ENCODE measurements at places on chromosomes 3 and 15.

GRCh38 chr15:70264014-70264582 lies 166.4 kb upstream of the TLE3 start:
- DNase-seq: peak; percentile 97

DNA sequence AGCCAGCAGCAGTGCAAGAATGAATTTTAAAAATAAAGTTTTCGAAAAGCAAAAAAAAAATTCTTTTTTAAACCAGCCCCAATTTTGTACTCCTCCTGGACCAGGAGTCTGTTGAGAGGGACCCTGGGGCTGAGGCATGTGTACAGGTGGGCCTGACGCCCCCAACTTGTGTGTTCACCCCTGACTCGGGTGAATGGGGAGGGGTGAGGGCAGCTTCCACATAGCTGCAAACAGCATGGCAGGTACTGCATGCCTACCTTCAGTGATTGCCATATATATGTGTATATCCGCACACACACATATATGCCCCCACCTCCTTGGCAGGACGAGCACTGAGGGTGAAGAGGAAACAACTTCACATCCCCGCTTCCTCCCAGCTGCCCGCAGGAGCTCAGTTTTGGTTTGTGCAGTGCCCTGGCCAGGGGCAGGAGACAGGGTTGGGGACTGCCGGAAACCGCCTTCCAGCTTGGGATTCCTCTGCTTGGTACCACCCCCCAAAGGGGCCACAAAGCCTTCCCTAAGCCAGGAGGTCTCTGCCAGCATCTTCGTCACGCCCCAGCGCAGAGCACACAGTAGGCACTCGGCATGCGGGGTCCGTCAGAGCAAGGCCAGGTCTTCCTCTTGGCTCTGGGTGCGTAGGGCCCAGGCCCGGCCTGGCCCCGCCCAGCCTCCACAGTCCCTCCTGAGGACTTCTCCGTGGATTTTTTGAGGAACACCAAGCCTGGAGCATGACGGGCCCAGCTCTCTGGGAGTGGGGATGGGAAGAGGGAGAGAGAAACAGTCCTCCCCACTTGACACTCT lies 61.8 kb upstream of the RPL32 start:
- DNase-seq: no peak

DNA sequence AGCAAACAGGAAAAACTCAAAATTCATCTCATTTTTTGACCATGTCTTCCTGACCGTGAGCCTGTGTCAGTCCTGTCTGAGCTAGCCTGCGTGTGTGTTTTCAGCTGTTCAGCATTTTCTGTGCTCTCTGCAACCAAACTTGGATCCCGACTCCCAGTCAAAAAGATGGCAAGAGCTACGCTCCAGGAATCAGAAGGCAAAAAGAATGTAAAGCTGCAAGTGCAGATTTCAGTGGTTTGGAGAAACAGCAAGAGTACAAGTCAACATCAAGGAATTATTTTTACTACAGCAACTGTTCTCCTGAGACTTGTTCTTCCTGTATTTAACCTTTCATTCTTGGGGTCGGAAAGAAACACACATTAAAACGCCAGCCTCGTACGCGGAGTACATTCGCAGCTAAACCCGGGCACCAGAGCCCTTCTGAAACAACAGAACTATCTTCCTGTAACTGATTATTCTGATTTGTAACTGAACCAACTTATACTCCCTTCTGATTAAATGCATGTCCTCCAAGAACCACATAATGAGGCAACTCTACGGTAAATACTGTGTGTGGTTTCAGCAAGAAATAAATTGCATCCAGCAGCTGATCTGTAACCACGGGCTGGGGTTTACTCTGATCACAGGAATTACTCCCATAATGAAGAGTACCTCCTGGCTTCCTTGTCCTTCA lies 107.4 kb downstream of the LRIG1 start:
- DNase-seq: no peak

- DNase-seq: no peak
Observed at GRCh38 chr15:95469496-95470000, 861.0 kb upstream of the NR2F2 start.

DNA sequence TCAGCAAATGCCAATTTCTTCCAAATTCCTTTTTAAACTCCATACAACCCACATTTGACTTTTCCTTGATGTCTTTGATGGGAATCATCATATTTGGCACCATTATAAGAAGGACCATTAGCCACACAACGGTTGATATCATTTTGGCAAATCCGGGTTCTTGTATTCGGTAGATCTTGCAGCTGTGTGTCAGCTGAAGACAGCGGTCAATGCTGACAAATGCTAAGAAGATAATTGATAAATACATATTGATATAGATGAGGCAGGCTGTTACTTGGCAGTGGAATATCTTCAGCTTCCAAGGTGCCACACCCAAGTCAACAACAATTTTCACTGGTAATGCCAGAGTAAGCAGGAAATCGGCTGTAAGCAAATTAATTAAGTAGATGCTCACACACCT lies 4.2 kb downstream of the GPR171 start:
- DNase-seq: no peak

DNA sequence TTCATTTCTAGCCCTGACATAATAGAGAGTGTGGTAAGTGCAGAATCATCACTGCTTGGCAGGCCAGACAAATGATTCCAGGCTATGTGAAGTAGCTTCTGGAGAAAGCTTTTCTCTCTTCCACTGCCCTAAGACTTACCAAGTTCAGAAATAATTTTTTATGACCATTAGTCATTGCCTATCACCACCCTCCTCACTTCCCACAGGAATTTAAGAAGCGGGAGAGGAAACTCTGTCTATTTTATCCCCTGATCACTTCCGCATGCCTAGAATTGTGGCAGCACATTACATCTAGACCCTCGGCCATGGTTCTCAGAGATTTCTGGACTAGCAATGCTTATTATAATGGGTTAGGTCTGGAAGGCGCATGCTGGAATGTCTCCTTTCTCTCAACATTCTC lies 397.8 kb upstream of the NR2F2 start:
- DNase-seq: no peak

DNA sequence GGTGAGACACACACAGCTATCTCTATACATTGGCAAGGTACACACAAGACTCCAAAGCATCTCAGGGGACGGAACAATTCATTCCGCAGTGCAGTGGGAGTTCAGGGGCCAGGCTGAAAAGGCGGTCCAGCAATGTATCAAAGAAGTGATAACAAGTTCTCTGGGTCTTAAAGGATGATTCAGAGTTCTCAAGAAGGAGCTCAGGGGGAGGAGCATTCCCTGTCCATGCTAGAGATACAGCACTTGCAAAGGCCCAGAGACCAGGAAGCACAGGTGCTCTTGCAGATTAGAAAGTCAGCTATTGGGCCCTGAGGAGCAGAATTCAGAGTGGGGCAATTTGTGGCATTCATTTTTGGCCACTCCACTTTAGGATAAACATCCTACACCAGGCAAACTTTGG lies 34.9 kb downstream of the MECOM start:
- DNase-seq: no peak

GRCh38 chr15:98651581-98652220 lies 3.4 kb downstream of the IGF1R start:
- no peak for DNase-seq

GRCh38 chr3:142003291-142003690 lies 126.8 kb downstream of the ATP1B3 start:
- DNase-seq: no peak

DNA sequence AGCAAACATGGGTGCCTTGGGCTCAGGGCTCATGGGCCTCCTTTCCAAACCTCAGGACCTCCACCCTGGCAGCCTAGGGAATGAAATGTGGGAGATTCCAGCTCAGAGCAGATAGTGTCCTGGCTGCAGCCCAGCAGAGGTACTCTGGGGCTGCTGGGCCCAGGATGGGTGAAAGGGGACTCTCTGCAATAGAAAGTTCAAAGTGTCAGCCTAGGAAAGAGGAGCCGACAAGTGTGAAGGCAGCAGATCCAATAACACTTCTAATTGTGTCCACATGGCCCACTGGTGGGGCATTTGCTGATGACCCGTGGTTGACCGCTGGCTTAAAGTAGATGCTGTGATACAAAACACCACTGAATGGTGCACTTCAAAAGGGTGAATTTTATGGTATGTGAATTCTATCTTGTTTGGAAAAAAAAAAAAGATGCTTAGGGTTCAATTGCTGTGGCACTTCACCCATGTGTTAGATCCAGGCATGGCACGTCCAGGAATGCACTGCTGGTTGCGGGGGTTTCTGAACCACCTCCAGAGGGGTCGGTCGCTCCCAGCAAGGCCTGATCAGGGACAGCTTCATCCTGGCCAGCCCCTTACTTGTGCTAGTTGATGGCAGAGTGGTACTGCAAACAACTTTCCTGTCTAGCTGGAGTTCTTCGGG lies 20.9 kb downstream of the AMOTL2 start:
- no peak for DNase-seq

Measured in NCI-H1105 (cell line).